ENCODE measurements at places on chromosomes 16 and 17.

- no peak for DNase-seq
Measured at GRCh38 chr16:64364894-64365293, 757.0 kb downstream of the CDH11 start.

GRCh38 chr17:182050-182751, 751 bp upstream of the DOC2B start:
- no peak for DNase-seq

DNA sequence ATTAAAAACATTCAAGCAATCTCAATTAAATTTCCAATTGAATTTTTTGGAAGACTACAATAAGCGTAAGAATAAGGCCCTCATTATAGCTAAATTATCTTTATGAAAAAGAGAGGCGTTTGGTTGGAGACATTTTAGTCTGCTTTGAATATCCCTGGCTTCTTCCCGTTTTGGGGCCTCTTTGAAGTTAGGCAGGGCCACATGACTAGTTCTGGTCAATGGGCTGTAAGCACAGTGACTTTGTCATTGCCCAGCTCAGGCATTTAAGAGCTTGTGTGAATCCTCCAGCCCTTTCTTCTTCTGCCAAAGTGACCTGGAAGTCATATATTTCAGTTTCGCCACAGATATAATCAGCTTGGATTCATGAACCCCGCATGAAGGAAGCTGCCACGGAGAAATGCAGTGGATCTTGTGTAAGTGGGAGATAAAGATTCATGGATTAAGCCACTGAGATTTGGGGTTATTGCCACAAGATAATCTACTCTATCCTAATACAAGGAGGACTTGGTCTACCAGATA, 21.7 kb upstream of the UBTF start:
- no peak for DNase-seq

GRCh38 chr16:49588729-49589384, 215.3 kb downstream of the C16orf78 start:
- DNase-seq = peak; percentile 3

DNA sequence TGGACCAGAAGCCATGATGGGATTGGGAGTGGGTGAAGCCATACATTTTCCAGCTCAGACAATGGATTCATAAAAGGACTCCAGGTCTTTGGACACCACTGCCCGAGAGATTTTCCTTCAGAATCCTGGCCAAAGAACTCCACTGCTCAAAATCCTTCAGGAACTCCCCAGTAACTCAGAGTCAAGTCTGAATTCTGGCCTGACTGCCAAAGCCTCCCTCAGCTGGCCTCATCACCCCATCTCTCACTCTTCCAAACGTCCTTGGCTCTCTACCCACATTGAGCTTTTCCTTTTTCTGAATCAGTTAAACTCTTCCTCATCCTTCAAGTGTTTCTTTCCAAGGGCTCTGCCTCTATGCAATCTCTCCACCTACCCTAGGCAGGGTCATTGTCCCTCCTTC, 1.2 kb upstream of the SEPTIN1 start:
- DNase-seq = no peak

- DNase-seq = no peak
Measured at GRCh38 chr17:55216888-55217287, 47.9 kb upstream of the HLF start.

DNA sequence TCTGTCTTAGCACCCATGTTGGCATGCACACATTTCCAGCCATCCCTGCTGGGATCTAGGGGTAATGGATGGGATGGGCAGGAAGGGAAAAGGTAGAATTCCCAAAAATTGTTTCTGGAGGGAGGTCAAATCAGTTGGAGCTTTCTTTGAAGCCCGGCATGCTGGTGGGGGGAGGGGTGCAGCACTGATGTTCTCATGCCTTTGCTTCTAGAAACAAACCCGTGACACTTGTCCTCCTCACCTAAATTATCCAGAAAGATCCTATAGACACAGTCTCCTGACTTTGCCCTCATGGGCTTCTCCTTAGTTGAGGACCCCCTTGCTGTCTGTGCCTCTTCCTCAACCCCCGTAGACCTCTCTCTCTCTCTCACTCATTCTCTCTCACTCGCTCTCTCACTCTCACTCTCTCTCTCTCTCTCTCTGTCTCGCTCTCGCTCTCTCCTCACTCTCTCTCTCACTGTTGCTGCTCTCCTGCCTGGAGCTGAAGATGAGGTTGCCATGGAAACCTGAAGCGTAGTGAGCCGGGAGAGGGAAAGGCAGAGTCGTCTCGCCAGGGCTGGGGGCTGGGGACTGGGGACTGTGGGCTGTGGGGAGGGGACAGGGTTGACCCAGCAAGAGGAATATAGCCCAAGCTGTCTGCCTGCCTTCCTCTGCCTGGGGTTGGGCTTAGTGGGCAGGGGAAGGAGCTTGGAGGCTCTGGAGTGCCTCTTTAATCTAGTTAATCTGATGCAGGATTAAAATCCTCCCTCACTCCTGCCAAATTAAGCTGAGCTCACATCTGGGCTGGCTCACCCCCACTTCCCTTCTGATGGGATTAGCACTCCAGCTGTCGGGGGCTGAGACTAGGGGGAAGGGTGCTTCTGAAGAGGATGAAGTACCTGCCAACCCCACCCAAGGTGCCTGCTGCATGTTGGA, 16.1 kb downstream of the LASP1 start:
- DNase-seq = no peak

DNA sequence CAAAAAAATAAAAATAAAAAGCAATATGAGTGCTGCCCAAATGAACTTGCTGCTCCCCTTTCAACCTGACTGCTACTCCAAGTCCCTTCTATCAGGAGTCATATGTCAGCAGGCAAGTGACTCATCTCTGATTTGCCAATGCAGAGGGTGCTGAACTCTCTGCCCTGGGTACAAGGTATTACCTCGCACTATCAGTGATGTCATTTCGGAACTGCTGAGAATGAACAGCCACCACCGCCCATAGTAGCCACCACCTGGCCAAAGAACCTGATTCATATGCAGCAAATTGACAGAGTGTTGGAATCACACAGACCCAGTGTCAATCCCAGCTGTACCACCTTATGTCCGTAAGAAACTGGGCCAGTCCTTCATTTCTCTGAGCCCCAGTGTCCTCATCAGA, 31.2 kb downstream of the LYRM9 start:
- DNase-seq = no peak
